NT2/D1 (cell line): ENCODE measurements at places on chromosomes 6 and 20.

- no peak for DNase-seq
Observed at GRCh38 chr6:22147921-22148776, 148.7 kb downstream of the PRL start.

GRCh38 chr6:27049863-27050781 is 197.4 kb upstream of the PRSS16 start:
- DNase-seq = no peak

DNA sequence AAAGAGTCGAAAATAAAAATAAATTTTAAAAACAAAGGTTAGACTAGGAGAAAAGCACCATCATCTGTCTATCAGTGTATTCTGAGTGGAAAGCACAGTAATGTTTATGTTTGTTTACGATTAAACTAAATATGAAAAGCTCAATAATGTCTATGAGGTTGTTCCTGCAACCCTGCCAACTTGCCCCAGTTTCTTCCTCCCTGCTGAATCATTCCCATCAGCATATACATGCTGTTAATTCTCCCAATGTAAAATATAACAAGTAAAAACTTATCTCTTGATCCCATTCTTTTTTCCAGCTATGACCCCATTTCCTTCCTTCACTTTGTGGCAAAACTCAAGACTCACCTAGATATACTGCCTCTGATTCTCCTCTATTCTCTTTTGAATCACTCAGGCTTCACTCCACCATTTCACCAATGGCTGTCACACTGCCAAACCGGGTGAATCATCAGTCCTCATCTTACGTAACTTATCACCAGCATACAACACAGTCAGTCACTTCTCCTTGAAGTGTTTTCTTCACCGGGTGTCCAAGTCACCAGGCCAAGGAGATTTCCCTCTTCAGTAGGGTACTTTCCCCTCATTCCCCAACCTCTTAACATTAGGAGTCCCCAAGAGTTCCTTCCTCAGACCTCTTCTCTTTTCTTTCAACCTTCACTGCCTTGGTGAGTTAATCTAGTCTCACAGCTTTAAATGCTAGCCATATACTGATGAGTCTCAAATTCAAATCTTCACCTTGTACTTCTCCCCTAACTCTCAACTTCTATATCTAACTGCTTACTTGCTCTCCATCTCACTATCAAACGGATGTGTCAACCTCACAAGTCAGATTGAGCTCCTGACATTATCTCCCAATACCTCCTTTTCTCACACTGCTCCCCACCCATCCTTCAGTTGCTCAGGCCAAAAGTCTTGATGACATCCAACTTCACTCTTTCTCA is 6.2 kb downstream of the TMEM242 start:
- no peak for DNase-seq

- no peak for DNase-seq
Observed at GRCh38 chr6:89482126-89482525, 49.2 kb downstream of the ANKRD6 start.

DNA sequence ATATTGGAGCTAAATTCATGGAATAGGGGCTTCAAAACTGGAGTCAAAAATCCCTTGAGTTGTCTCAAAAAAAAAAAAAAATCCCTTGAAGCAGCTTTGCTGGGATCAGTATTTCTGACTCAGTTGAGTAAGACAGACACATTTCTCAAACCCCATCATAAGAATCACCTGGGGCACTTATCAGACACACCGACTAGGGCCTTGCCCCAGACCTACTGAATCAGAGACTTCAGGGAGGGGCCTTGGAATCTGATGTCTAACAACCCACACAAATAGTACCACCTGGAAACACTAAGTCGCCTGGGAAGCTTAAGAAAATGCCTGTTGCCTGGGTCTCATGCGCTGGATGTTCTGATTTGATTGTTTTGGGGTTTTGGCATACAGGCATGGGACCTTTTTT is 44.9 kb upstream of the RNF144B start:
- no peak for DNase-seq

DNA sequence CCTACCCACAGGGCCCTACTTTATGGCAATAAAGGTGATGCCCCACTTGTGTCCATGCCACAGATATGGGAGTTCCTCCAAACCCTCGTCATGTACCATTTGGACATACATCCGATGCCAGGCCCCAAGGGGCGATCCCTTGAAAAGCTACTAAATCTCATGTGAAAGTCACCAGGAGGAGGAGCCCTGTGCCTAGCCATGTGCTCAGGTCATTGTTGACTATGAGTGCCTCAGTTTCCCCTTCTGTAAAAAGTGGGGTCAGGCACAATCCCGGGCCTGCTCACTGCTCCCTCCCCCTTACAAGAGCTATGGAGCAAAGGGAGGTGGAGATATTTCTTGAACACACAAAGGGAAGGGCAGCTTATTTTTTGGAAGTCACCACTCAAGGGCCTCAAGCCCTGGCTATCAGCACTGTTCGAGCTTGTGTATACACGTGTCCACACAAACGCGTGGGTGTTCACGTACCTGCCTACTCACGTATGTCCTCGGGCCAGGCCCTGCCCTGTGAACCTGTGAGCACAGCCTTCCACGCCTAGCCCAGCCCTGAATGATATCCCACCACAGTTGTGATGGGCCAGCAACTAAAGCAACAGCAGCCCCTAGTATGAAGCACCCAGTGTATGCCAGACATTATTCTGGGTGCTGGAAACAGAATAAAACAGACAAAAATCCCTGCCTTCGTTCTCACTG is 1.9 kb downstream of the ACTL10 start:
- no peak for DNase-seq

- no peak for DNase-seq
Observed at GRCh38 chr20:33518071-33518470, 28.2 kb downstream of the CBFA2T2 start.

DNA sequence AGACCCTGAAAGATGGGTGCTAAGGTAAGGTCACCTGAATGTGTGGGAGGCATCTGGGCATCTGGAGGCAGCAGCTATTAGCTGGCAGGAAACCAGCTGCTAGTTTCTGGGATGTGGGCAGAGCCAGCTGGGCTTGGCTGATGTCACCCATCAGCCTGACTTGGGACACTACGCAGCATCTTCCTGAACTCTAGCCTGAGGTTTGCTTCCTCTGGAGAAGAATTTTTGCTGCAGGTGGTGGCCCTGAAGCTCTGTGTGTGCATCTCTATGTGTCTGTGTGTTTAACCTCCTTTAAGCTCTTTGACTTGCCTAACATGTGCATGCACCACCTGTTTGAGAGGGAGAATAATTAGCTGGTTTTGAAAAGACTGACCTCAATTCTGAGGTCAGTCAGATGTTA is 465.1 kb upstream of the CHD6 start:
- no peak for DNase-seq

- no peak for DNase-seq
Observed at GRCh38 chr20:59677586-59677985, 73.2 kb downstream of the PHACTR3 start.

GRCh38 chr6:27260836-27261375 is 13.4 kb downstream of the PRSS16 start:
- no peak for DNase-seq

GRCh38 chr6:43974643-43975230 is 152.5 kb downstream of the MRPL14 start:
- no peak for DNase-seq

DNA sequence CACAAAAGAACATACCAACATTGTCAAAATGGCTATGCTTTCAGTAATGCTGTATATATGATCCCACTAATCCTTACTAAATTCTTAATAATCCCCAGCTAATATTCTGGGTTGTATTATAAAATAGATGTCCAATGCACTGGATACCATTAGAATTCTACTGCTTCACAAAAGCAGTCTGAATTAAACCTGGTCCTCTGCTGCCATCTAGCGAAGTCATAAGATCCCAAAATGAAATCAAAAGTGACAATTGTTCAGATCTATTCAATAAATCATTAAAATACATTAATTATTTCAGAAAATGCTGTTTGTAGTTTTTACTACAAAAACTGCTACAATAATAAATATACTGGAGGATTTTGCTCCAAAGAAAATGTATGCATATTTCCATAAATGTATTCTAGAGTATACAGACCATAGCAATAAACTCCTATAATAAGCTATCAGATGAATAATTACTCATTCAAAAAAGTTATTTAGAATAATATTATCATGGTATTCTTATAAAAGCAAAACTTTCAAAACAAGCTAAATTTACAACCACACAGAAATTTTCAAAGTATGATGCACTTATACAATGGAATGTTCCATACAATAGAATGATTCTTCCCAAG is 92.6 kb downstream of the RNGTT start:
- DNase-seq = peak; percentile 9

DNA sequence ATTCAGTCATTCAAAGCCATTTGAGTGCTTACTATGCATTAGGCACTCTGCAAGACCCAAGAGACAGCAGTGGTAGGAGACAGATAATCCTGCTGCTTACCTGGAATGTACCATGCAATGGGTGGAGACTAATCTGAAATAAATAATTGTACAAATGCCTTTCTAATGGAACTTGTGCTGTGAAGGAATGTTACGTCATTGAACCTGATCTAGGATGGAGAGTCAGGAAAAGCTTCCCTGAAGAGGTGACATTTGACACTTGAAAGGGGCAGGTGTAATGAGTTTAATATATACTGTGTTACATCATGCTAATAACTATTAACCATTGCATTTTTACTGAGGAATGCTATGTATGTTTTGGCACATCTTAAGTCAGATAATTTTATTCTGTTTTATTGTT is 491.0 kb upstream of the FLRT3 start:
- no peak for DNase-seq

GRCh38 chr6:36793296-36793912 is 45.8 kb downstream of the CPNE5 start:
- no peak for DNase-seq

GRCh38 chr6:165820934-165821333 is 157.9 kb upstream of the PDE10A start:
- no peak for DNase-seq

DNA sequence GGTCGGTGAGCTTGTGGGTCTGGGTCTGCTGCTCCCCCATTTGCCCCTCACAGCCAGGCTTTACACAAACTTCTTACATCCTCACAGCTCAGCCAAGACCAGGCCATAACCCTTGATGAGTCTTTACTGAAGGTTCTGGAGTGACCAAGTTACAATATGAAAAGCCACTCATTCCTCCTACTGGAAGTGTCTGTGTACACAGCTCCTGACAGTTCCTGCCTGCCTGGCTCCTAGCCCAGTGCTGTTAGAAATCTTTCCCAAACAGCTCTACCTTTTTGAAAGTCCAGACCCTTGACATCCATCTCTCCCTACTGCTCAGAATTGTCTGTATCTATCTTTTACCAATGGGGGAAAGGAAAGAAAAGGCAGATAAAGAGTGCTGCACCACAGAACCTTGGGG is 106.9 kb downstream of the PAX1 start:
- DNase-seq = no peak

DNA sequence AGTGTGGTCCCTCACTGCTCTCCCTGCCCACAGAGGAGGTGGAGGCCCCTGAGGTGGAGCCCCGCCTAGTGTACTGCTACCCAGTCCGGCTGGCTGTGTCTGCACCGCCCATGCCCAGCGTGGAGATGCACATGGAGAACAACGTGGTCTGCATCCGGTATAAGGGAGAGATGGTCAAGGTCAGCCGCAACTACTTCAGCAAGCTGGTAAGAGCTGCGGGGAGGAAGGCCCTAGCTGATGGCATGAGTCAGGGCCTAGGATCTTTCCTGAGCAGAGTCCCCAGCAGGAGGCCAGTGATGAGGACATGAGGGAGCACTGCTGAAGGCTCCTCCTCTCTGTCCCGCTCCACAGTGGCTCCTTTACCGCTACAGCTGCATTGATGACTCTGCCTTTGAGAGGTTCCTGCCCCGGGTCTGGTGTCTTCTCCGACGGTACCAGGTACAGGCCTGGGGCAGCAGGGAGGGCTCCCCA is 11.2 kb downstream of the PCIF1 start:
- no peak for DNase-seq

GRCh38 chr6:7241709-7242645 is 71.0 kb downstream of the SSR1 start:
- DNase-seq = no peak

DNA sequence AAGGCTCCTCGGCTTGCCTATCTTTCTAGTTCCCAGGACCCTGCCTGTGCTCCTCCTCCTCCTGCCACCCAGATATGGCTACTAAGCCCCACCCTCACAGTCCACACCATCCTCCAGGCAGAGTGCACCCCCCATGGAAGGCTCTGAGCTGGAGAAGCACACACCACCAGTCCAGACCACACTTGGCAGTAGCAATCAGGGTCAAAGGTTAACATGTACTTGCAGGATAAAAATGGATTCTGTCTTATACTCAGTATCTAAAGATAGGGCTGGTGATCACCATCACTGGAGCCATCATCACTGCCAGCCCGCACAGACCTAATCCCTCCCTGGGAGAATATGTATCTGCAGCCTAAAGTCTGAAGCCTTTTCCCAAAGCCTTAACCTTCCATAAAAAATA is 83.4 kb downstream of the PRKN start:
- no peak for DNase-seq

- DNase-seq = no peak
Observed at GRCh38 chr6:56938649-56939191, 16.2 kb upstream of the BEND6 start.

GRCh38 chr20:48959899-48960550 is 38.5 kb downstream of the ARFGEF2 start:
- no peak for DNase-seq

DNA sequence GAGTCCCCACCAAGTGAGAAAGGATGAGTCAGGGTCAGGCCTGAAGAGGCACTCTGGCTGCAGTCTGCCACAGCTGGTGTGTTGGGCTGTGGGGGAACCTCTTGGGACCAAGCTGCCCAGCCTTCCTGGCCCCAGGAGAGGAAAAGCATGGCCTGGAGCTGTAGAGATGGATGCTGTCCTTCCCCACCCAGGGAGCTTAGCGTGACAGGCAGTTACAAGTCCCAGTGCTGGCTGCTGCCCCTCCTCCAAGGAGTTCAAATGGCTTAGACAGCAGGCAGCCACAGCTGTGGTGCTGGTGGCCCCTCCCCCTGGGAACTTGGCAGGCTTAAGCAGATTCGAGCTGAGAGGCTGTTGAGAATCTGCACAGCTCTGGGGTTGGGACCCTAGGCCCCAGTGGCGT is 253.2 kb downstream of the PLCB1 start:
- DNase-seq = peak; percentile 74

DNA sequence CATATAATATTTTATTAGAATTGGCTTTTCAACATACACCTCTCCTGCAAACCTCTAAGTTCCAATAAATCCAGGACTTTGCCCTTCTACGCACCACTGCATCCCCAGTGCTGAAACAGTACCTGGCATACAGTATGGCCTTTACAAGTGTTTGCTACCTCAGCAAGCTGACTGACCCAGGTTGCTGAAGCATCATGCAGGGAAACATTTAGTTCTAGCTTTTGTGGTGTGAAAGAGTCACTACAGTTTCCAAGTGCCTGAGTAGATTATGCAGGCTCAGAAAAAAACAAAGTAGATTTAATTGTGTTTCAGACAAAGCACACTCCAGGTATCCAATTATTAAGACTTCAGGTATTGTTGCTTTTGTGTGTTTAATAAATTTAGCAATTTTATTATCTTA is 614.2 kb upstream of the NRSN1 start:
- DNase-seq = no peak

DNA sequence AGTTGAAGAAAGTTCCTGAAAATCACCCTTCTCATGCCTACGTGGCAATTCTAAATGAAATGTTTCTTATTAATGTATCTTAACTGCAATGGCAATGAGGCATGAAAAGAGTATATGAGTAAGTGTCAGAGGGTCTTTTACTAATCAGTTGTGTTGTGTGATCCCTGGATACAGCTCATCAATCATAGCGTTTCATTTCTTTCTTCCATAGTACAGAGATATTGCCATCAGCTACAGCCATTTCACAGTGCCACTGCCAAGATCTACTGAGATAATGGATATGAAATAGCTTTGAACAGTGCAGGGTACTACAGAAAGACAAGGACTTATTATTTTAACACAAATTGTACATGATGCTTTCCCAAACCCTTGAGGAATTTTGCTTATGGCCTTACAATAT is 450.8 kb downstream of the KHDRBS2 start:
- no peak for DNase-seq

- no peak for DNase-seq
Observed at GRCh38 chr20:40008177-40008576, 680.9 kb downstream of the MAFB start.
